ENCODE measurements at places on chromosomes 2 and 18. TPM values are rescaled to one million over a fixed set of nuclear protein-coding genes. Genes with fewer than 3 reads are reported as not detected.

DNA sequence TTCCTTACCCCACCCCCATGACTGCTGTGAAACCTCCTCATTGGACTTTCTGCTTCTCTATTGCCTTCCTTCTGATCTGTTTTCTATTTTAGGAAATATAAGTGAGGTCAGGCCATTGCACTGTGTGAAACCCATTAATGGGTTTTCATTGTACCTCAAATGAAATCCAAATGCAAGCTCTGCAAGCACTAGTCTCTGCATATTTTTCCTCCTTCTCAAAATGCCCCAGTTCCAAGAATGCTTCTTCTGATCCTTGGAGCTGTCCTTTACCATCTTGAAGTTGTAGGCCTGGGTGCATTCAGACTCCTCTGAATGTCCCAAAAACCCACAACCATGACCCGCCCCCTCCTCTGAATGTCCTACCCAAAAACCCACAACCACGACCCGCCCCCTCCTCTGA lies 8.2 kb downstream of the IL1A start:
- peaks cover 50% of the 10 kb centered on the region for H3K27me3 ChIP-seq
- no peak overlapping the region for H3K4me3 ChIP-seq
- H3K4me1 ChIP-seq = peaks cover 12% of the 10 kb centered on the region
- H3K36me3 ChIP-seq = no peaks in the 10 kb centered on the region
- DNase-seq = no peak

- no peak overlapping the region for H3K4me3 ChIP-seq
- H3K27ac ChIP-seq = no peak overlapping the region
- H3K36me3 ChIP-seq = peaks cover 19% of the 10 kb centered on the region
- no peaks in the 10 kb centered on the region for H3K4me1 ChIP-seq
- no peaks in the 10 kb centered on the region for H3K27me3 ChIP-seq
- DNase-seq = no peak
Observed at GRCh38 chr2:135299658-135300244, 231.3 kb downstream of the ZRANB3 start.

The BUB1 gene
- 80.8 TPM for total RNA-seq

DNA sequence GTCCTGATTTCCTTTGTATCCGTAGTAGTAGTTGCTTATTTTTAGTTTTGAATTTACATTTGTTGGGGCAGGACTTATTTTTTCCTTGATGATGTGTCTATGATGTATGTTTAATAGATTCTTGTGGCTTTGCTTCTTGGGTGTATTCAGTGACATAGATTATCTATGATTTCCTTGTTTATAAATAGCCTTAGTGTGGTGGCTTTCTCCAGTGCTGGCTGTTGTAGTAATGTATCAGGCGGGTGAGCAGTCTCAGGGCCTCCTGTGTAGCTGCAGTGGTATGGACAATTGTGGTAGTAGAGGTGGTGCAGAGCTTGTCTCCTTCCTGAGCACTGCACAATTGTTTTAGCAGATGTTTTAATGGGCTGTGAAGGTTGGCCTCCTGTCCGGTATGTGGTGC lies 60.5 kb downstream of the SMCHD1 start:
- H3K27me3 ChIP-seq = no peaks in the 10 kb centered on the region
- peak overlapping the region; percentile 87 for H3K27ac ChIP-seq
- H3K4me3 ChIP-seq = no peak overlapping the region
- DNase-seq = no peak
- H3K36me3 ChIP-seq = peaks cover 23% of the 10 kb centered on the region

GRCh38 chr2:105571445-105571987 lies 172.7 kb upstream of the FHL2 start:
- no peaks in the 10 kb centered on the region for H3K27me3 ChIP-seq
- H3K36me3 ChIP-seq = no peaks in the 10 kb centered on the region
- H3K4me1 ChIP-seq = peaks cover 16% of the 10 kb centered on the region

DNA sequence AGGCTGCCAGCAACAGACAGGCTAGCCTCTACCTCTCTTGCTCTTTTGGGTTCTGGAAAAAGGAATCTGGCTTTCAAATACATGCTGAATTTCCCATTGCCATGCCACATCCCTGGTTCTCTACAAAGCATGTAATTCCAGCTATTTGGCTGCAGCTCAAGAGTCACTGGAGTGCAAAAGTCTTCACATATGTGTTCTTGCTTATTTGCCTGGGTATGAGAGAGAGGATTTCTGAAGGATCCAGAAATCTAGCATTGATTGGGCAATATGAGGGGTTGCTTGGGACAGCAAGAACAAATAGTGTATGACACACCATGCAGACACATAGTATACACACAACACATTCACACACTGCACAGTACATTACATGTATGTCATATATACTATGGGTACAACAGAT lies 30.7 kb upstream of the LGALSL start:
- H3K27ac ChIP-seq = no peak overlapping the region
- H3K36me3 ChIP-seq = no peaks in the 10 kb centered on the region
- no peak for DNase-seq
- H3K27me3 ChIP-seq = peaks cover 6% of the 10 kb centered on the region
- no peak overlapping the region for H3K4me3 ChIP-seq

DNA sequence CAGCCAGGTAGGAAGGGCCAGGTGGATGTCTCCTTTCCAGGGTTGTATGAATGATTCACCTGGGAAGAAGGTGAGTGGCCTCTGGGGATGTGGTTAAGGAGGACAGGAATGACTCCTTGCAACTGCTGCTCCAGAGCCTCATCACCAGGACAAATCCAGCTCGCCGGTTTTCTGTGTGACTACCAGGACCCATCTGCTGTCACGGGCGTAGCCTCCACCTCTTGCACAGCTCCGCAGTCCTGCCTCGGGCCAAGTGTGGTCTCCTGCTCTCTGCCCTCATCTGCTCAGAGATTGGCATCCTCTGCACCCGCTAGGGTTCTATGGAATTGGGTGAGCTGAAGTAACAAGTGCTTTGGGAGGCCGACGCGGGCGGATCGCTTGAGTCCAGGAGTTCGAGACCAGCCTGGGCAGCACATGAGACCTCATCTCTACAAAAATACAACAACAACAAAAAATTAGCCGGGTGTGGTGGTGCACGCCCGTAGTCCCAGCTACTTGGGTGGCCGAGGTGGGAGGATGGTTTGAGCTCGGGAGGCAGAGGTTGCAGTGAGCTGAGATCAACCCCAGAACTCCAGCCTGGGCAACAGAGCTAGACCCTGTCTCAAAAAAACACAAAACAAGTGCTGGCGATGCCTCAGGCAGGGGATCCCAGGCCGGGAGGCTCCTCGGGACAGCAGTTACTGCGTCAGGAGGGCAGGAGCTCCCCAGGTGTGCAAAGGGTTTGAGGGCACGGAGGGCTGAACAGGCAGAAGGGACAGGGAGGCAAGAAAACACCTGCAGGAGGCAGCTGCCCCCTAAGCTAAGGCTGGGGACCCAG lies 831 bp upstream of the D2HGDH start:
- H3K27me3 ChIP-seq = no peaks in the 10 kb centered on the region
- H3K4me1 ChIP-seq = peaks cover 54% of the 10 kb centered on the region
- no peak for DNase-seq

The STAT4 gene
- 125 TPM for total RNA-seq

- H3K4me1 ChIP-seq = no peaks in the 10 kb centered on the region
- H3K36me3 ChIP-seq = no peaks in the 10 kb centered on the region
- H3K27ac ChIP-seq = no peak overlapping the region
Observed at GRCh38 chr2:186894478-186894877, 45.5 kb upstream of the ZSWIM2 start.

The FAM237A gene
- not detected for total RNA-seq

DNA sequence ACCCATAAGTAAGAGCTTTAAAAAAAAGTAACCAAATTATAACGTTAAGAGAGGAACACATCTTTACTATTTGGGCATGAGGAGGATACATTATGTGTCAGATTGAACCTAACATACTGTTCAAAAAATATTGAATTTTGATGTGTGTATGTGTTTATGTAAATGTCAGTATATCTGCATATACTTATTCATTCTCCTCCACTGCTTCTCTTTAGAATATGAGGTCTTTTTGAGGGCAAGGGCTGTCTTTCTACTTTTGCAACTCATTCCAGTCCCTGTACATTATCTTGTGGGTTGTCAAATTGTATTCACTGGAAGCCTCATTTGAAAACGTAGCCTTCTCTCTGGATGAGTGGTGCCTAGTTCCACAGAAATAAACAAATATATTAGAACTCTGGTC lies 509.4 kb upstream of the HNMT start:
- H3K36me3 ChIP-seq = no peaks in the 10 kb centered on the region
- DNase-seq = no peak
- H3K4me1 ChIP-seq = no peaks in the 10 kb centered on the region
- no peak overlapping the region for H3K27ac ChIP-seq

- H3K36me3 ChIP-seq = no peaks in the 10 kb centered on the region
- H3K27me3 ChIP-seq = peaks cover 13% of the 10 kb centered on the region
- no peak for DNase-seq
- no peaks in the 10 kb centered on the region for H3K4me1 ChIP-seq
- no peak overlapping the region for H3K27ac ChIP-seq
Observed at GRCh38 chr2:205484764-205485163, 197.5 kb upstream of the NRP2 start.

The D2HGDH gene
- total RNA-seq = 24.0 TPM

The ARHGAP28 gene
- not detected for total RNA-seq

The MYO3B gene
- 4.1 TPM for total RNA-seq

DNA sequence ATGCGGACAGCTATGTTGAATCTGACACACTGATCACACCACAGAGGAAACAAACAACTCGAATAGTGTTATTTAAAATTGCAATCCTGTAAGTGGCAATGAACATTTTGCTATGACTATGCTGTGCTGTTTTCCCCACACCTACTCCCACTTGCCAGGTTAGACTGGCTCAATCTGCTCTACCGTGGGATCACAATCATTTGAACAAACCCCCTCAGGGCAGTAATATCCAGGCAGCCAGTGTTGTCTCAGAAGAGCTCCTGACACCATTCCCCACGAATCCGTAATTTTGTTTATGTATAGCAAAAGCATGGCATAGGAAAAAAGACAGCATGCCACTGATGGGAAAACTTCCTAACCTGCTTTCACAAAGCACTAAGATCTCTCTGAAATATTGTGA lies 284.3 kb downstream of the ERBB4 start:
- no peaks in the 10 kb centered on the region for H3K4me1 ChIP-seq
- DNase-seq = no peak
- H3K27ac ChIP-seq = no peak overlapping the region
- no peaks in the 10 kb centered on the region for H3K27me3 ChIP-seq
- H3K4me3 ChIP-seq = no peak overlapping the region
- no peaks in the 10 kb centered on the region for H3K36me3 ChIP-seq

DNA sequence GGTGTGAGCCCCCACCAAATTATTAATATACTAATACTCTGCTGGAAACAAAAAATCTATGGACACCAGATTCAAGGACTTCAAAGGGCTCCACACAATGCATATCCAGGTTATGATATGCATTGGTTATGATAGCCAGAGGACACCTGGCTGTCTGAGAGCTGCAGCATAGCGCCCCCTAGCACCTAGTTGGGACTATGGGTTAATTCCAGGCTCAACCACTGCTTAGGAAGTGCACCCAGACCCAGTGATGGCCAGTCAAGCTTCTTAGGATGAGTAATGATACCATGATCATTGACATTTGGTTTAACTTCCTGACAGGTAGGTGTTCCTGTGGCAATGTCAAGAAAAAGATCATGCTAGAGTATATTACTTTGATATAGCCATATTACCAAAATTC lies 3.8 kb upstream of the FRZB start:
- H3K36me3 ChIP-seq = peaks cover 4% of the 10 kb centered on the region
- H3K27me3 ChIP-seq = peaks cover 56% of the 10 kb centered on the region
- DNase-seq = peak; percentile 15
- peaks cover 21% of the 10 kb centered on the region for H3K4me1 ChIP-seq
- H3K4me3 ChIP-seq = no peak overlapping the region

The NDC80 gene
- 82.0 TPM for total RNA-seq

- H3K4me1 ChIP-seq = peaks cover 13% of the 10 kb centered on the region
- no peak for DNase-seq
- H3K27ac ChIP-seq = no peak overlapping the region
- no peak overlapping the region for H3K4me3 ChIP-seq
Observed at GRCh38 chr2:156574112-156574511, 137.9 kb downstream of the GPD2 start.

- H3K4me3 ChIP-seq = no peak overlapping the region
- no peak for DNase-seq
- no peaks in the 10 kb centered on the region for H3K27me3 ChIP-seq
Observed at GRCh38 chr2:30298302-30298701, 67.0 kb downstream of the LBH start.

The B3GNT7 gene
- 0.76 TPM for total RNA-seq

- no peaks in the 10 kb centered on the region for H3K36me3 ChIP-seq
- no peaks in the 10 kb centered on the region for H3K4me1 ChIP-seq
- no peak overlapping the region for H3K27ac ChIP-seq
- DNase-seq = no peak
Observed at GRCh38 chr2:141331127-141331526, 799.7 kb downstream of the LRP1B start.

GRCh38 chr2:158134055-158134454 lies 32.4 kb downstream of the UPP2 start:
- no peak overlapping the region for H3K27ac ChIP-seq
- no peak for DNase-seq
- no peak overlapping the region for H3K4me3 ChIP-seq
- no peaks in the 10 kb centered on the region for H3K36me3 ChIP-seq
- no peaks in the 10 kb centered on the region for H3K4me1 ChIP-seq
- peaks cover 20% of the 10 kb centered on the region for H3K27me3 ChIP-seq

DNA sequence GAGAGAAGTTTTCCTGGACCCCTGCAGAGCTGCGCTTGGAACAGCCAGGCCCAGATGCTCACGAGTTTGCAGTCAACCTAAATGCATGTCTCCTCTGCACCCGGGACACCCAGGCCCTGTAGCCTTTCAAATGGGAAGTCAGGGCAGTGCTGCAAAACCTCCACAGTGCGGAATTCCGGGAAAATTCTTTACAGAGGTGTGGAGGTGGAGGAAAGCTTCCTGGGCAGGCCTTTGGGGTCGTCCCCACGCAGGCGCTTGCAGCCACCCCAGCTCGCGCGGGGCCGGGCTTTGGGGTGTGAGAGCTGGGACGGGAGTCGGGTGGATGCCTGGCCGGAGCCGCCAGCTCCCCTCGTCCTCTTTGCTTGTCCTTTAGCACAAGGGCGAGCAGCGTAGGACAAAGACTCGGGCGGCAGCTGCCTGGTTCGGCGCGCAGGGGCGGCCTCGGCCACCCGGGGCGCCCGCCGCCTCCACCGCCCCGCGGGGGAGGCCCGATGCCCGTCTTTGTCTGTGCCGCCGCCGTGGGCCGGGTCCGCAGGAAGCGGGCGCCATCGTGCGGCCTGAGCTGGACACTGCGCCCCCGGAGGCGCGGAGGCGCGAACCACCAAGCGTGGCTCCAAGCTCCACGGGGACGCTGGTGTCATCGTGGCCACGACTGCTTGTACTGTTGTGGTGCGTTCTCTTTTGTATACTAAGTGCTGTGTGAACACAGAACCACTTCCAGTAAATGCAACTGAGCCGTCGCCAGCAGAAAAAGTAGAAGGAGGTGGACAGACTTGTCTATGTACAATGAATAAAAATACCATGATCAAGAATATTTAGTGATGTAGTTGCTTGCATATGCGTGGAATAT lies 28.2 kb upstream of the BCL11A start:
- H3K27me3 ChIP-seq = peaks cover 43% of the 10 kb centered on the region
- DNase-seq = peak; percentile 76
- no peaks in the 10 kb centered on the region for H3K36me3 ChIP-seq
- H3K4me1 ChIP-seq = no peaks in the 10 kb centered on the region
- H3K4me3 ChIP-seq = peak overlapping the region; percentile 43

Measured in activated T-cell treated with anti-CD3 and anti-CD28 coated beads, Interleukin-2, amount 50 U/mL, for 72 hours (primary cell).